ENCODE measurements at places on chromosomes 7 and 10. TPM values are rescaled to one million over a fixed set of nuclear protein-coding genes. Genes with fewer than 3 reads are reported as not detected.

The CTTNBP2 gene
- 0.77 TPM for total RNA-seq

The IL6 gene
- 0.17 TPM for total RNA-seq

The ZNF680 gene
- total RNA-seq, result 12.6 TPM

The GPR85 gene
- total RNA-seq, result 0.11 TPM

The METTL2B gene
- total RNA-seq, result 25.9 TPM
